SW 1271 (cell line): ENCODE measurements at places on chromosomes 5 and 9.
A peak's percentile ranks its signal among the peaks of the same experiment; 100 is the strongest.

DNA sequence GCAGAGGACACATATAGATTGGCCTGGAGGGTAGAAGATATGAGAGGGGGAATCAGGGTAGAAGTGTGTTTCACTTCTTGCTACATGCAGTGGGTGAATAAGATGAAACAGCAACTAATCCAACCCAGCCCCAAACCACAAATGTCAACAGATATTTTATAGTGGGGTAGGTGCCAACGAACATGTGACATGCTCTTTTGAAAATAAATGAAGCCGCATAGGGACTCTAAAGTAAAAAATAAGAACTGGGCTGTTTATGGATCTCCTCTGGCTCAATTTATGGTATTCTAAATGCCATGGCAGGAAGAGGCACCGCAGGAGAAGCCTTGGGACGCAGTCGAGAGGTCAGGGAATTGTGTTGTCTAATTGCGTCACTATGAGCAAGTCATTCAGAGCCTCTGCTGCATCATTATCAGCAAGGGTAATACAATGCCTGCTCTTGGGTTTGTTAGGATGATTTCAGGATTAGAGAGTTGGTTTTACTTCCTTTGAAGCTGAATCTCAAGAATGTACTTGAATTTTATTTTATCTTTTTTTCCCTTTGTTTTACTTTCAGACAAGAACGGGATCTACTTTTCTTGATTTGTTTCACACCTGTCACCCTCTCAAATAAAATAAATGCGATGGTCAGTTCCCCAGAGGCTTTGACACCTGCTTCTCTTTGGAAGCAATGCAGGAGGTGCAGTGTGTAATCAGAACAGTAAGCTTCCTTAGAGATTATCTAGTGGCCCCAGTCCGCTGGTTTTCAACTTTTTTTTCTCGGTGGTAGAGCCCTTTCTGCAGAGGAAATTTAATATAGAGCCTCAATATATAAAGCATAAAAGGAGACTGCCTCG is 375.6 kb upstream of the CLINT1 start:
- DNase-seq: no peak

DNA sequence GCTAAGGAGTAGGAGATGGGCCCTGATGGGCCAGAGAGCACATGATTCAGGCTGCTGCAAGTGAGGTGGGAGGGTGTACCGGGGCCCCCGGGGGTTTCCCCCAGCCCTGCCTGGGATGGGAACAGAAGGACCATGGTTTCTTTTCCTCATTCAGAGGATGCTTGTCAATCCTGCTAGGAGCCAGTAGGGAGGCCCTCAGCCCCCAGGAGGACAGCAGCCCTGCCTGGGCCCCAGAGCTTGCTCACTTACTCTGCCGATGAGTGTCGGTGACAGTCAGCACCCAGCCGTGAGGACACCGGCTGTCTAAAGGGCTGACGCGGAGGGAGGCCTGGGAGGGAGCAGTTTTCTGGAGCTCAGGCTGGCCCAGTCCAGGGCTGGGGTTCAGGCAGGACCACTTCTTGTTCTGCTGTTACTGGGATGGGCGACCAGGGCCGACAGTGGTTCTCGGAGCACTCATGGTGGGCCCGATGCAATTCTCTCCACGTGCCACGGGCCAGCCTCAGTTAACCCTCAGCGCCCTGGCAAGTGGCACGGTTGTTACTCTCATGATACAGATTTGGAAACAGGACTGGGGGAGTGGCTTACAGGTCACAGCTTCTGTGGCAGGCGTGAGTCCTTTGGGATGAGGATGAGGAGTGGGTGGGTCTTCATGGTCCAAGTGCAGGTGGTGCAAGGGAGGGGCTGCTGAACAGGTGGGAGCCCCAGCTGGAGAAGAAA is 1.8 kb downstream of the ARRDC1 start:
- DNase-seq: no peak

GRCh38 chr5:16980983-16981382 is 44.9 kb upstream of the MYO10 start:
- no peak for DNase-seq

DNA sequence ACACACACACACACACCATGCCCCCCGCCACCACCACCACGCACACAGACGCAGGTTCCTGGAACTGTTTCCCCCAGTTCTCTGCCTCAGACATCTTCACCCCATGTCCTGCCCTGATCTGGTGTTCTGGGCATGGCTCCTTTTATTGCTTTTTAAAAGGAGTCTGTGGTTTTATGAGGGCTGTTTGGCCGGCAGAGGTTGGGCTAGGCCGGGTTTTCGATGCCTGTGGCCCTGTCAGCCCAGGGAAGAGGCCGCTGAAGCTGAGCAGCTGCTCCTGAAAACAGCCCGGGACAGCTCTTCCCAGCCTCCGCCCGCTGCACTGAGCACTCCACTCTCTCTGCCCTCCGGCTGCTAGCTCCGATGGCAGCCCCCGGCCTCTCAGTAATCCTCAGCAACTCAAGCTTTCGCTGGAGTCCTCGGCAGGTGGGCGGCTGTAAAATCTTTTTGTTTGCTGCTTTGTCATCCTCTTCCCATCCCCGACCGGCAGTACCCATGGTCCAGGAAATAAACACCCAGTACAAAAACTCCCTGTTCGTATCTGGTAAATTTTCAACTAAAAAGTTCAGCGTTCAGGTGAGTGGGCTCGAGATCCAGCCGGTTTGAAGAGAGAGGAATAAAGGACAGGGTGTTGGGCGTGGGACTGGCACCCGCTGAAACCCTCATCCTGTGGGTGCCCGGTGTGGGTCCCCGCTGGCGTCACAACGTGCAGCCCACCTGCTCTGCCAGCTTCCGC is 103.0 kb upstream of the ERCC6L2 start:
- DNase-seq: no peak

DNA sequence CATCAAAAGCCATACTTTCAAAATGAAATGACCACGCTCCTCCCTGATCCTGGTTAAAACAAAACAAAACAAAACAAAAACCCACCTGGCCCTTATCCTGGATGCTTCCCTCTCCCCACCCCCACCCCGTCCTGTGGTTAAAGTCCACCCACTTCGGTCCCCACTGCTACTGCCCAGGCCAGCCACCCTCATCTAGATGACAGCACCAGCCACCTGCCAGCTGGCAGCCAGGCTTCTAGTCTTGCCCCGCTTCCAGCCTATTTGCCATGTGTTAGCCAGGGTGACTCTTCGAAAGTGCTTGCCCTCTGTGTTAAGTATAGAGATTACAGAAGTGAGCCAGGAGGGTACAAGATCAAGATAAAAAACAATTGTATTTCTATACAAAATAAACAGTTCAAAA is 27.5 kb upstream of the NCS1 start:
- DNase-seq: no peak

DNA sequence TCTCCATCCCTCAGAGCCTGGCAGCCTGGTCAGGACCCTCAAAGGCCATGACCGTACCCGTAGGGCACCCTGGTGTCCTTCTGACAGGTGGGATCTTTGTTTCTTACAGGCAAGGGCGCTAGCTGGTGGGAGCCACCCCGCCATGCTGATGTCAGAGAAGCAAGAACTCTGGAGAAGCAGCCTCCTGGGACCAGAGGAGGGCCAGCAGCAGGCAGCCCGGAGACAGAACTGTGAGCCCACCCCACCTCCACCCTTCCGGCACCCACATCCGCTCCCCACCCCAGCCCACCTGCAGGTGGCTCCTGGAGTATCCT is 42.2 kb upstream of the IL17B start:
- DNase-seq: no peak

- DNase-seq: no peak
Measured at GRCh38 chr9:116000748-116001329, 152.8 kb upstream of the PAPPA start.

- DNase-seq: no peak
Measured at GRCh38 chr5:78512435-78512834, 136.1 kb downstream of the LHFPL2 start.

GRCh38 chr9:130681769-130682420 is 11.7 kb upstream of the EXOSC2 start:
- DNase-seq: peak; percentile 29

- DNase-seq: no peak
Measured at GRCh38 chr5:36366883-36367282, 65.2 kb upstream of the RANBP3L start.

DNA sequence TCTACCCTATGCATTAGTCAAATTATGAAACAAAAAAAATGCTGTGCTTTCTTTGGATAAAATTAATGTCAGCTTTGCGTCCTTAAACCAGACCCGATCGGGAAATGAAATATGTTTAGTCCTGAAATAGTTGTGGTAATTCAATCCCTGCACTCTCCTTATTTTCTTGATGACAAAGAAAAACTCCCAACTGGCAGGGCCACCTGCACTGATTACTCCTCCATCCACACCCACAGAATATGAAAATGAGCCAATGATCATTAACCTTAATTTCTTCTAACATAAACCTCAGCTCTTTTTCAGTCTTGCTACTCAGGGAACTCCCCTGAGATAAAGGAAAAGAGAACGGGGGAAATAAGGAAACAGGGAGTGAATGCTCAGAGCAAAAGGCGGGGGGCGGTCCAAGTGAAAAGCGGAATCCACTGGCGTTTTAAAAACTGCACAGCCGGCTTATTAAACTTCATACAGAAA is 245.3 kb downstream of the BNC2 start:
- no peak for DNase-seq

GRCh38 chr5:179820127-179820482 is 600 bp upstream of the SQSTM1 start:
- DNase-seq: no peak

- DNase-seq: no peak
Measured at GRCh38 chr5:31854181-31855133, 215.5 kb downstream of the PDZD2 start.

GRCh38 chr9:103898550-103898949 is 195.6 kb upstream of the SMC2 start:
- DNase-seq: no peak

- DNase-seq: no peak
Measured at GRCh38 chr9:113012492-113012891, 500 bp upstream of the ZNF883 start.

DNA sequence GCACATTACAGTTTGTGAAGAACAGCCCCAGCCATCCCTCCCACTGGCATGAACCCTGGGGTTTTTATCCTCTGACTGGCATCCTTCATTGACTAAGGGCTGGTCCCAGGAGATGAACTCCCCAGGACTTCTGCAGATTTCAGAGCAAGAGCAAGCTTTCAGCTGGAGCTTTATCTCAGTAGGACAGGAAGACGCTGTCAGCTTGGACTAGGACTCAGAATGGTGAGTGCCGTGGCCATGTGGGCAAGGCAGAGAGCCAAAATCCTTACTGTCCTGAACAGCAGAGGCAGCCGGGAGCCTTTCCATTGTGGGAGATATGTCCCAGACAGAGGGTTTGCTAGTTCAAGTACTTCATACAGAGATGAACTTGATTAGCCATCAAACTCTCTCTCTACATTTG is 3.2 kb upstream of the ACOT12 start:
- no peak for DNase-seq

- DNase-seq: no peak
Measured at GRCh38 chr5:4480528-4481349, 659.4 kb upstream of the ADAMTS16 start.

GRCh38 chr9:105275938-105276337 is 31.5 kb downstream of the SLC44A1 start:
- DNase-seq: no peak

- no peak for DNase-seq
Measured at GRCh38 chr5:199950-200645, 8.8 kb downstream of the LRRC14B start.

- DNase-seq: no peak
Measured at GRCh38 chr5:82275216-82275664, 2.9 kb downstream of the RPS23 start.

GRCh38 chr5:1323803-1324173 is 21.1 kb downstream of the CLPTM1L start:
- no peak for DNase-seq

- DNase-seq: no peak
Measured at GRCh38 chr5:2576823-2577222, 174.7 kb downstream of the IRX2 start.

GRCh38 chr5:80181618-80182211 is 74.1 kb downstream of the SERINC5 start:
- no peak for DNase-seq
